Activated T-helper 1 cell treated with Interleukin-2 at 50 U/mL for 16 hours (primary cell): ENCODE measurements at places on chromosomes 13 and 19.

DNA sequence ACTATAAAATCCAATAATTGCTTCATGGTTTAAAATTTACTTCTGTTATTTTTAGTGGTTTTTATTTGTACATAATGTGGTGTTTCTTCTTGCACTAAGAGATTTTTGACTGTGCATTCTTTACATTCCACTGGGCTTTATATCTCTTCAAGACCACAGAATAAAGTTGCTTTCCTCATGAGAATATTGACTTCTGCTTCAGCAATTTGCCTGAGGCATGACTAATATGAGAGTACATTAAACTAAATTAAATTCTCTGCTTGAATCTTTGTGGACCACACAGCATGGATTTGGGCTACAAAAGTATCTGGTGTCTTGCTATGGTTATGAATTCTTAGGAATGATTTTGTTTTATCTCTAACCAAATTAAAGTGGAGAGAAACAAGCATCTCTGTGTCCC lies 1463.4 kb upstream of the PCDH20 start:
- no peak for DNase-seq

- DNase-seq: no peak
Observed at GRCh38 chr19:5914946-5915781, 1.1 kb downstream of the CAPS start.

GRCh38 chr19:51462681-51463080 lies 4.4 kb upstream of the SIGLEC8 start:
- DNase-seq: no peak

DNA sequence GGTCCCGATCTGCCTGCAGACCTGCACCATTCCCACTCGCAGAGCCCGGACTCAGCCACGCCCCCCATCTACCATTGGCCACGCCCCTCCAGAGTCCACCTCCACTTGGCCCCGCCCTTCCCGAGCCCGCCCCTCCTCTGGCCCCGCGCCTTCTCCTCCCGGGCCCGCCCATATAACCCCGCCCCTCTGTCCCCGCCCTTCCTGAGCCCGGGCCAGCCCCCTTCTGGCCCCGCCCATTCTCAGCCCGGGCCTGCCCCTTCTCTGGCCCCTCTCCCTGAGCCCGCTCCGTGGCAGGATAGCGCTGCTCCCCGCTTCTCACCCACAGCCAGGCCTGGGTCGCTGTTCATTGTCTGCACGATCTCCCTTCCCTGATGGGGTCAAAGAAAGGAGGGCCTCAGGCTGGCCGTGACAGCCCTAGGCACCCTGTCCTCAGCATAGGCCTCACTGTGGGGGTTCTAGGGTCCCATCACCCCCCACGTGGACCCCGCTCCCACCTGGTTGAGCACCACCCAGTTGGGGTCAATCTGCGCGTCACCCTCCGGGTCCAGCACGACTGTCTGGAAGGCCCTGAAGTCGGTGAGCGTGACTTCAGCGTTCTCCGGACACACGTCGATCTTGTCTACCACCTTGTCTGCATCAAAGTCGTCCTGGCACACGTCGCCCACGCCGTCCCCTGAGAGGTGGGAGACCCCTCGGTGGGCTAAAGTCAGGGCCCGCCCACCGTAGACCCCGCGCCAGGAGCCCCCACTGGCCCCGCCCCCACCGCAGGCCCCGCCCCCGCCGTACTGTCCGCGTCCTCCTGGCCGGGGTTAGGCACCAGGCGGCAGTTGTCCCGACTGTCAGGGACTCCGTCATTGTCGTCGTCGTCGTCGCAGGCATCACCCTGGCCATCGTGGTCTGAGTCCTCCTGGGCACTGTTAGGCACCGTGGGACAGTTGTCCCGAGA lies 5.7 kb downstream of the COMP start:
- DNase-seq: peak; percentile 30

- no peak for DNase-seq
Observed at GRCh38 chr13:71634602-71635443, 232.2 kb downstream of the DACH1 start.

- DNase-seq: no peak
Observed at GRCh38 chr19:19816679-19817078, 4.9 kb downstream of the ZNF506 start.

DNA sequence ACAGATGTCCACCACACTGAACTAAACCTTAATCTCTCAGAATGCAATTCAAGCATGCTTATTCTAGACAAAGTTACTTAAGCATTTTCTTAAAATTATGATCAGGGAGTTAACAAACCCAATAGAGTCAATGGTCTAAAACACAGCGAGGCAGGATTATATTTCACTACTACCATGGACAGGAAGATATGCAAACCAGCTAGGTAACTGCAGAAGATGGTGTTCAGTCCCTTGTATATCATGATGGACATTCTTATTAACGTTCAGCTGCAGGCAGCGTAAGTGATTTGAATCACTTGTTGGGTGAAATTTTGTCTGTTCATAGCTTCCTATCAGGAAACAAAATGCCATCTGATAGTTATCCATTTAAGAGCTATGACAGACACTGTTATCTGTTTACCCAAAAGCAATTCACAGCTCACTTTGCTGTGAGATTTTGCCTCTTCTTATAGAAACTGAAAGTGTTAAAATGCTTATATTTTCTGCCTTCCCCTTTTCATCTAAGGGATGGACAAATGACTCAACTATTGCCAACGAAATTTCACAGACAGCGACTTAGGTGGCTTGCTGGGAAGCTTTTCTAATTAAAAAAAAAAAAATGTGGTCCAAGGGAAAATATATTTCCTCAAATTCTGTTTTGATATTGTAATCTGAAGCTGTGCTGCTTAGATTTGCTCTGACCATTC lies 591.9 kb downstream of the DACH1 start:
- no peak for DNase-seq

DNA sequence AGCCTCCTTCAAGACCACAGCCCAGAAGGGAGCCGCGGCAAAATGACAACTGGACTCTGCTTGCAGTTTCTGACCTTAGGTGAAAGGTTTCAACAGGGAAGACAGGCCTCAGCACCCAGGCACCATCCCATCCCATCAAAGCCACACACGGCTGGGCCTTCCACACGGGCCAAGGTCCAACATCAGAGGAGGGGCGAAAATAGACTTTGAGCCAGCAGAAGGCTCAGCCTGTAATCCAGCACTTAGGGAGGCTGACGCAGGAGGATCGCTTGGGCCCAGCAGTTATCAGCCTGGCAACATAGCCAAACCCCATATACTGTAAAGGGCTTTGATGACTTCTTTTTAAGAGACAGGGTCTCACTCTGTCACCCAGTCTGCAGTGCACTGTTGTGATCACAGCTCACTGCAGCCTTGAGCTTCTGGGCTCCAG lies 26.8 kb upstream of the TINCR start:
- DNase-seq: no peak

- no peak for DNase-seq
Observed at GRCh38 chr13:45299194-45299593, 41.8 kb downstream of the TPT1 start.

DNA sequence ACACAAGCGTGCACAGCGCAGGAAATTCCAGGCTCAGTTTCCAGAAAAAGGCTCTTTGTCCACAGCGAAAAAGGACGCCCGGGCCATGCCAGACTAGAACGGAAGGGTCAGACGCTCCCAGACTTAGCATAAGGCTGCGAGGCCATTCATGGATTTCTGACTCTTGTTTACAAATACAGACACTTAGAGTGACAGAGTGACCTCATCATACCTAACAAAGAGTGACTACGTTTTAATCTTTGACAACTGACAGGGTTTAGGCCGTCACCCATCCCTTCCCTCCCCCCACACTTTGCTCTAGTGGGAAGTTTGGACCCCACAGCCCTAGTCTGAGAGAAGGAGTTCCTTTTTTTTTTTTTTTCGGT lies 418 bp upstream of the ZNF709 start:
- DNase-seq: no peak

- no peak for DNase-seq
Observed at GRCh38 chr19:17281391-17282304, at the start of gene ANKLE1. TSS of gene ANKLE1 (plus strand) at chr19:17281901. CDS start at chr19:17281921, 20 bp downstream.

DNA sequence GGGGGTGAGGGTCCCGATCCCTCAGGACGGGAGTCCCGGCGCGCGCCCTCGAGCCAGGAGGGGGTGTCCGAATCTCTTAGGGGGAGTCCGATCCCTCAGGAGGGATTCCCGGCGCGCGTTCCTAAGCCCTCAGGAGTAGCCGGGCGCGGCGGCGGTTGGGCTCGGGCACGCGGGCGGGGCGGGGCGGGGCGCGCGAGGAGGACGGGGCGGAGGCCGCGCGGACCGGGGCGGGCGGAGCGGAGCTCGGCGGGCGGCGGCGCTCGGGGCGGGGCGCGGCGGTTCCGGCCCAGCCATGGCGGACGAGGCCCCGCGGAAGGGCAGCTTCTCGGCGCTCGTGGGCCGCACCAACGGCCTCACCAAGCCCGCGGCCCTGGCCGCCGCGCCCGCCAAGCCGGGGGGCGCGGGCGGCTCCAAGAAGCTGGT lies at the start of gene CUL4A:
Gene CUL4A, plus strand, starts transcription at position 278 of the 423 bp plus-strand sequence. Its CDS starts 15 bp downstream, at position 293.
- DNase-seq: peak; percentile 60

DNA sequence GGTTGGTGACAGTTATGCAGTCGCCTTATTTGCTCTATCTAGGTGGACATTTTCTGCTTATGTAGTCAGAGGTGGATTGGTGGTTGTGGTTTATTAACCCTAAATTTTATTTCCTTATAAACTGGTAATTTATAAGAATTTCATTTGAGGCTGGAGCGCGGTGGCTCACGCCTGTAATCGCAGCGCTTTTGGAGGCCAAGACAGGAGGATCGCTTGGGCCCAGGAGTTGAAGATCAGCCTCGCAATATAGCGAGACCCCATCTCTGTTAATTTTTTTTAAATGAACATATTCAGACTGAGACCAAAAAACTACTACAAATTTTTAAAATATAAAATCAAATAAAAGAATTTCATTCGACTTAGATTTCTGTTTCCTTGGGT lies 810 bp downstream of the ZNF627 start:
- DNase-seq: no peak

GRCh38 chr19:55516878-55517620 lies 19.9 kb downstream of the SBK2 start:
- peak; percentile 83 for DNase-seq

DNA sequence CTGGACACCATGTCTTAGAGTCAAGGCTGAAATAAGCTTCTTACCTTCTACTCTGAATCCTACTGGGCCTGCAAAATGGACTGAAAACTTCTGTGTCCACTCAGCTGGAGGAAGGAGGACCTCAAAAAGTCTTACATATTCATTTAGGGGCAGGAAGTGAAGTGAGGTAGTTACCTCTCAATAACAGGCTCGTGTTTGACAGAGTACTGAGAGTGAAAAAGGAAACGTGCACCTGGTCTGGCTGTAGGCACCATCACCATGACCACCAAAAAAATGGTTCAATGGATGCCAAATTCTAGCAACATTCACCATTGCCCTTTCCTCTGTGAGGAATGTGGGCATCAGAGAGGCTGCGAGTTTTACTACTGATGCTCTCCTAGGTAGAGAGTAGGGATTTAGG lies 176.2 kb downstream of the RFC3 start:
- DNase-seq: no peak

DNA sequence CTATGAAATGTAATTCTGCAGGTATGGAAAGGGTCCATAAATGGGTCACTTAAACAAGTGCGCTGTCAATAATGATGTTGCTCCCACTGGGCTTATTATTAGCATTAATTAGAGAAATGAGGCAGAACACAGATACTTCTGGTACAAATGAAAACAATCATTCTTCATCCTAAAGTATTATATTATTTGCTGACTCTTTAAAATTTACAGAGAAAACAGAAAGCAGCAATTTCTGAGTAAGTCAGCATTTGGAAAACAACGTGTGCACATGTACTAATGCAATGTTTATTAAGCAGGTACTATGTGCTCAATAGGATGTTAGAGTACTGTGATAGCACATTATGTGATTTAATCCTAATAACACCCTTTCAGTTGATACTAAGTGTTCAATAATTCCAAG lies 2.4 kb upstream of the ZNF676 start:
- DNase-seq: no peak

DNA sequence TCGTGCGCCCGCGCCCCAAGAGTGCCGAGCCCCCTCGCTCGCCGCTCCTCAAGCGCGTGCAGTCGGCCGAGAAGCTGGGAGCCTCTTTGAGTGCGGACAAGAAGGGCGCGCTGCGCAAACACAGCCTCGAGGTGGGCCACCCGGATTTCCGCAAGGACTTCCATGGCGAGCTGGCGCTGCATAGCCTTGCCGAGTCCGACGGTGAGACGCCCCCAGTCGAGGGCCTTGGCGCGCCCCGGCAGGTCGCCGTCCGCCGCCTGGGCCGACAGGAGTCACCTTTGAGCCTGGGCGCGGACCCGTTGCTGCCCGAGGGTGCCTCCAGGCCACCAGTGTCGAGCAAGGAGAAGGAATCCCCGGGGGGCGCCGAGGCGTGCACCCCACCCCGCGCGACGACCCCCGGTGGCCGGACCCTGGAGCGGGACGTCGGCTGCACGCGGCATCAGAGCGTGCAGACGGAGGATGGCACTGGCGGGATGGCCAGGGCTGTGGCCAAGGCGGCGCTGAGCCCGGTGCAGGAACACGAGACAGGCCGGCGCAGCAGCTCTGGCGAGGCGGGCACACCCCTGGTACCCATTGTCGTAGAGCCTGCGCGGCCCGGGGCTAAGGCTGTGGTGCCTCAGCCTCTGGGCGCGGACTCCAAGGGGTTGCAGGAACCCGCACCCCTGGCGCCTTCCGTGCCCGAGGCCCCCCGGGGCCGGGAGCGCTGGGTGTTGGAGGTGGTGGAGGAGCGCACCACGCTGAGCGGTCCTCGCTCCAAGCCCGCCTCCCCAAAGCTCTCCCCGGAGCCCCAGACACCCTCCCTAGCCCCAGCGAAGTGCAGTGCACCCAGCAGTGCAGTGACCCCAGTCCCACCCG lies 7.1 kb downstream of the DNASE2 start:
- DNase-seq: no peak

DNA sequence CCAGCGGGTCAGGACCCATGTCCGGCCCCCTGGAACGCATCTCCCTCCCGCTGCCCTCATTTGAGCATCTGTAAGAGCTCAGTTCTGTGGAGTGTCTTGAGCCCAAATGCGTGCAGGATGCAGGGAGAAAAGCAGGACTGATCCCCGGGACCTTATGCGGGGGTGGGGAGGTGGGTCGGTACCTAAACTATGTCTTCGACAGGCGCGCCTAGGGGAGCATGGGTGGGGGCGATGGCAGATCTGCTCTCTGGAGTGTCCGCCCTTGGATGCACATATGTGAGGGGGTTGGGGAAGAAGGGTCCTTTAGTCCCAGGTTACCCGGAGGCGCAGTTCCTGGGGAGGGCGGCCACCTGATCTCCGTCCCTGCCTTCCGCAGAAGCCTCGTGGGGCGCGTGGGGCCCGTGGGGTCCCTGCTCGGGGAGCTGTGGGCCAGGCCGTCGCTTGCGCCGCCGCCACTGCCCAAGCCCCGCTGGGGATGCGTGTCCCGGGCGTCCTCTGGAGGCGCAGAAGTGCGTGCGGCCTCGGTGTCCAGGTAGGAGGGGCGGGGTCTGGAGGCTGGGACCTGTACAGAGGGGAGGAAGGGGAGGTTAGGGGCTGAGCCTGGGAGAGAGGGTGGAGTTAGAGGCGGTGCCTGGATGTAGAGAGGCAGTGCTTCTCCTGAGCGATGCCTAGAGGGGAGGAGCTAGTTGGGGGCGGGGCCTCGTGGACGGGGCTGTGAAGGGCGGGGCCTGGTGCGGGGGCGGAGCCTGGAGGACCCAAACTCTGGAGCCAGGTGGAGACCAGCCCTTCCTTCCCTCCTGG lies 2.9 kb downstream of the CILP2 start:
- peak; percentile 55 for DNase-seq
